ENCODE measurements at places on chromosomes 6 and 20.

DNA sequence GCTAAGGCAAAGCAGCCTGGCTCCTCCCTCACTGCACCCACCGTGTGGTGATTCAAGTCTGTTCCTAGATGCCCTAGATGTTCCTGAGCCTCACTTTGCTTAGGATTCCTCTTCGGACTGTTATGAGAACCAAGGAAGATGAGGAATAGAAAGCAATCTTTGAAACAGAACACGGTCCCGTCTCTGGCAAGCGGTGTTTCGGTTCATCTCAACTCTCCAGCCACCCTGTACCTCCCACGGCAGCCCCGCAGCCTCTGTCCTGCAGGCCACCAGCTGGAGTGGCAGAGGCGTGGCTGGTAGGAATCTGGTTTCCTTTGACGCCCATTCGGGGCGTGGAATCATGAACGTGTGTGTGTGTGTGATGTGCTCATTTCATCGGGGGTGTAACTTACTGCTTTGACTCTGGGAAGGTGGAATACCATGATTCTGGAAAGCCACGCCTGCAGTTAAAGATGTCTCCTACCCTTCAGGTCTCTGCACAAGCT, 21.3 kb downstream of the PDE10A start:
- DNase-seq, result no peak

DNA sequence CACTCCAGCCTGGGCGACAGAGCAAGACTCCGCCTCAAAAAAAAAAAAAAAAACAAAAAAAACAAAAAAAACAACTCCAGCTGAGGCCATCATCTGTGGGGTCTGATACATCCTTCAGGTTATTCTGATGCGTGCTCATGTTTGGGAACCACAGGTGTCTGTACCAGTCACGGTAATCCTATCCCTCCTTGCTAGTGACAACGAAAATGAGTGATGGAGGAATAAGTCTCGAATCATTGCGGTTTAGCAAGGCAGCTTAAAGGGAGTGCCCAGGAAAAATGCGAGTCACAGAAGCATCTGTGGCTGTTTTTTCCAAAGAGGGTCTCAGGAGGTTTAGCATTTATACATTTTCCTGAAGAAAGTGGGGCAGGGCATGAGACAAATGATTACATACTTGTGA, 48.8 kb downstream of the MCUR1 start:
- DNase-seq, result no peak

DNA sequence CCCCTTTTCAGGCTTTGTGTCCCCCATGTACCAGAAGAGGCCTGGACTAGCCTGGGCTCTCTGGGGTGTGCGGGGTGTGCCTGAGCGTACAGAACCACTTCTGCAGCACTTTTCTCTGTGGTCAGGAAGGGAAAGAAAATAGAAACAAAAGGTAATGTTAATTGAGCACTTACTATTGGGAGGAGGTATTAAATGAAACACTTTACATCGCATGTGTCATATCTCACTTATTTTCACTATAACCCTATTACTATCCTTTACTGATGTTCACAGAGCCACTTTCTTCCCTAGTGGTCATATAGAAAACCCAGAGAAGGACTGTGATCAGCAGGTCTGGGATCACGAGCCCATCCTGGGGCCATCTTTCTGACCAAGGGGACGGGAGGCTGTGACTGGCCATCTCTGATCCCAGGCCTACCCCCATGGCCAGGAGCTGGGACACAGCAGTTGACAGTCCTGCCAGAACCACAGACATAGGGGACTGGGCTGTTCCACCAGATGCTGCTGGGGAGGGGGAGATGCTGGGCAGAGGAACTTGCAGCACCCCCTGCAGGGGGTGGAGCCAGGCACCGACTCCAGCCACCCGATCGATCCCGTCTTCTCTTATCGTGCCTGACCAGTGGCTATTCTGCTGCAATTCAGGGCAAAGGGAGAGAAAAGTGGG, 107.6 kb downstream of the VEGFA start:
- DNase-seq, result no peak

DNA sequence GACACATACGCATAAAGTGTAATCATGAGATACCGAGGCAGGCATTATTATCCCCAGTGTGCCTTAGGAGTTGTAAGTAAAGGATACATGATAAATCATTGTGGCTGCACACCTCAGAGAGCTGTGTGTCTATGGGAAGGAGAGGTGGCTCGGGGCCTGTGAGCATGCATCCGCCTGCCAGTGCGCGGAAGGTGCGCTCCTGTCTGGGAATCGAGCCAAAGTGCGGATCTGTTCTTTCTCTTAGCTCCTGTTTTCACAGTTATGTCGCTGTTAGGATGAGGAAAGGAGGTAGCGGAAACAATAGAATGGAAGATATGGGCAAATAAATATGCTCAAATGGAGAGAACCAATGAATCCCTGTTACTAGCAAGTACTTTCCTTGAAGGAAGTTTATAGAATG, 98.0 kb downstream of the ANKRD6 start:
- no peak for DNase-seq

DNA sequence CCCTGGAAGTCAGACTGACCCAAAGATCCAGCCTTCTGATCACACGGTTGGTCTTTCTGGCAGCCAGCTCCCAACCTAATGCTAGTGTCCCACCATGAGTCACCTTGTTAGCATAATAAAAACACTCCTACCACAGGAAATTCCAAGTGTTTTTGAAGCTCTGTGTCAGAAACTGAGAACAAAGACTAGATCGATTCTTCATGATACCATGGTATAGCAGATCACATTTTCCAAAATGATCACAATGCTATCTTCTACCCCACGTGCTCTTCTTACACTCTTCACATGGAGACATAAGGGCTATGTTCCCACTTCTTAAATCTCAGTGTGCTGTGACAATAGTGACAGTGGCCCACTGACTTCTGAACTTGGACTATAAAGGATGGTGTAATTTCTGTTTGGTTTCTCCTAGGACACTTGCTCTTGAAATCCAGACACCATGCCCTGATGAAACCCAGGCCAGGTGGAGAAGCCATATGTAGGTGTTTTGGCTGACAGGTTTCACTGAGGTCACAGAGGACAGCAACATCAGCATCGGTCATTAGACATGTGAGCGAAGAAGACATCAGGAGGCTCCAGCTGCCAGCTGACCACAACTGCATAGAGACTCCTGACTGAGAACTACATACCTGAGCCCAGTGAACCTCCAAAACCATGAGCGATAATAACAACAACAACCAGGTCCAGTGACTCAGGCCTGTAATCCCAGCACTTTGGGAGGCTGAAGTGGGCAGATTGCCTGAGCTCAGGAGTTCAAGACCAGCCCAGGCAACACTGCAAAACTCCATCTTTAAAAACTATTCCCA, 57.5 kb downstream of the MKKS start:
- DNase-seq, result peak; percentile 65

DNA sequence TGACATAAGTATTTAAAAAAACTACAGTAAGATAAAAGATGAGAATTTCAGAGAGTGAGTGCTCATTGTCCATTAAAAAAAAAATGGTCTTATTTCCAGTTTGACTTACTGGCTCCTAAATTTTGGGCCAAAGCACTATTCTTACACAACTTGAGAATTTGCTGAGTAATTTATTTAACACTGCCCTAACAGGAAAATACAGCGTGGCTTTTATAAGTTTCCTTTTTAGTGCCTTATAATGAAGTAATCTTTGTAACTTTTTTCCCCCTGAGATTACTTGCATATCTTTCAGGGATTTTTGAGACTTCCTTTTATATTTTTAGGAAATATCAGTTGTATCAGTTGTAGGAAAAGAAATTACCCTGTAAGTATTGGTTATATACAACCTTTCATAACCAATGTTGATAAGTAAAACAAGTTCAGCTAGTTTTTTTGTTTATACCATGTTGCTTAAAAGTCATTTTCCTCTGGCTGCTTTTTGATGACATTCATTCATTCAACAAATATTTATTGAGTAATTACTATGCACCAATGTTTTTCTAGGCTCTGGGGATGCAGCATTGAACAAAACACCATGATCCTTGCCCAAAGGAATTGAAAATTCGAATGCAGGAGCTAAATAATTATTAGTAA, 106.4 kb upstream of the SGK1 start:
- peak; percentile 44 for DNase-seq

DNA sequence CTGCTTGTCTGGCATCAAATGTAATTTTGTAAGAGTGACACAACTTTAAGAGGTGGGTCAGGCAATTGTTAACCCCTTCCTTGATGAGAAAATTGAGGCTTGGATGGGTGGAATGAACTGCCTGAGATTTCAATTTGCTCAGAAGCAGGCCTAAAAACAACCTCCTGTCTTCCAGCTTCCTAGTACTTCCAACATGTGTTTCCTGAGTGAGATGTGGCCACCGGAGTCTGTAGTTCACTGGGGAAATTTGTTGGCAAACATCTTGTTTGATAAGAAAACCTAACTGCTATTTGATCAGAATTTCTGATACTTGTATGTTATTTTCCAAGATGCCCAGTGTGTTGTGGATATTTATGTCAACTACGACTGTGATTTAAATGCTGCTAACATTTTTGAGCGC, 51.3 kb downstream of the ARFGEF2 start:
- DNase-seq, result no peak

DNA sequence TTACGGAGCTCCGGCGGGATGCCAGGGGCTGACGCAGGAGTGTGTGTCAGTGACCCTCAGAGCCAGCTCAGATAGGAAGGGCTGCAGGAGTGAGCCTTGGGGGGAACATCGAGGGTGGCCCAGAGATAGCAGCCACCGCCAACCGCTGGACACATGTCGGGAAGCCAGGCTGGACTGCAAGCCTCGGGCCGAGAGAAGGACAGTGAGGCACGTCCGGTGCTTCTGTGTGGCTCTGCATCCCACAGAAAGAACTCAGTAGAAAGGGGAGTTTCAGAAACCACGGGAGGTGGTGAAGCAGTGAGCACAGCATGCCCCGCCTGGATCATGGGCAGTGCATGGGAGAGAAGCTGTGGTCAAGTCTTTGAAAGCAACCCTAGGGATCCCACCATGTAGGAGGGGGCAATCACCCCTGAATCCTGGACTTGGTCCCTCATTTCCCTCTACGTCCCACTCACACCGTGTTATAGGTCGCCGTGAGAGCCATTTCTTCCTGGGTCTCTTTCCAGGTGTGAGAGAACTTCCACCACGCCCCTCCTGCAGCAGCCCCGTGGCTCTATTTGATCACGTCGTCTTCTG, 383.7 kb upstream of the CDH4 start:
- DNase-seq, result no peak

GRCh38 chr6:129695373-129696027, 14.5 kb downstream of the ARHGAP18 start:
- no peak for DNase-seq

- peak; percentile 40 for DNase-seq
Measured at GRCh38 chr6:21489826-21490225, 103.7 kb upstream of the SOX4 start.

GRCh38 chr6:79375635-79376337, 141.3 kb upstream of the HMGN3 start:
- no peak for DNase-seq

- DNase-seq, result no peak
Measured at GRCh38 chr6:110681543-110682459, 133.5 kb downstream of the CDK19 start.

DNA sequence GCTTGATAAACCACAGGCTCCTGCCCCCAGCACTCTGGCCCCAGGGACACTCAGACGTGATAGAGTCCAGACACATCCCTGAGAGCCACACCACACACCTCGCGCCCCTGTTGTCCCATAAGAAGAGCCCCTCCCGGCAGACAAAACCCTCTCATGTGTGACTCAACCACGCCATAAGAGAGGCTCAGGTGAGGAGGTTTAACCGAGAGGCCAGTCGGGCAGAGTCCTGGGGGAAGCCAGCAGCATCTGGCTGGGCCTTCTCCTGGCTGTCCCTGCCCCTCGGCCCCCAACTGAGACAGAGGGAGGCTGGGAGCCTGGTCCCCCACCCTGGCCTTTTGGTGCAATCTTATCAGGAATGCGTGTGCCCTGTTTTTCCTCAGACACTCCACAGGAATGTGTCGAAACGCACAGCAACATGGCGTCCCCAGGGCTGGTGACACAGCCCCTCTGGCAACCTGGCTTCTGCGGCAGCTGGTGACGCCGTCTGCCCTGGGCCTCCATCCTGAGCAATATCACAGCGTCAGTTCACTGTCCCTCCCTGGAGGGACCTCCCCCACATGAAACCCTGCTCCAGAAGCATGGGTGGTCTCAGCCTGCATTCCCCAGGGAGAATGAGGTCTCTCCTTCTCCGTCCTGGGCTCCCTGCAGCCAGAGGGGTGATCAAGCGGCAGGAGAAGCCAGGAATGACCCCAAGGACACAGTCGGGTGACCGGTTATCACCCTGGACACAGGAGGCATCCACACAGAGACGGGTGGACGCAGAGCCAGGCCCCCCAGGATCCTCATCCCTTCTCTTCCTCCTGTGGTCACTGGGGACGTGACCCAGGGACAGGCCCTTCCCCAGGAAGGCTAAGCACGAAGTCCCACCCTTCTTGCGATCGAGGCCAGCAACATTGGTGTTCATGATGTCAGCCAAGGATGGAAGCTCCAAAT, 156.6 kb upstream of the AFDN start:
- no peak for DNase-seq

GRCh38 chr20:19252451-19253120, 40.1 kb downstream of the SLC24A3 start:
- peak; percentile 81 for DNase-seq

- no peak for DNase-seq
Measured at GRCh38 chr6:2940010-2940850, 31.1 kb downstream of the SERPINB6 start.

- no peak for DNase-seq
Measured at GRCh38 chr6:56758120-56758519, 115.4 kb upstream of the DST start.

- no peak for DNase-seq
Measured at GRCh38 chr20:21933526-21933925, 228.1 kb downstream of the PAX1 start.

- peak; percentile 81 for DNase-seq
Measured at GRCh38 chr20:8583566-8584043, 451.5 kb downstream of the PLCB1 start.

- DNase-seq, result no peak
Measured at GRCh38 chr6:25415274-25415673, 136.1 kb downstream of the CARMIL1 start.

GRCh38 chr6:135274561-135275293, 93.6 kb downstream of the MYB start:
- DNase-seq, result peak; percentile 45

GRCh38 chr6:42197555-42198362, 3.0 kb upstream of the GUCA1B start:
- DNase-seq, result peak; percentile 72

GRCh38 chr6:84074988-84075781, 41.6 kb downstream of the MRAP2 start:
- DNase-seq, result peak; percentile 31

GRCh38 chr20:63979229-63979556, 249 bp downstream of the SAMD10 start:
- DNase-seq, result no peak

DNA sequence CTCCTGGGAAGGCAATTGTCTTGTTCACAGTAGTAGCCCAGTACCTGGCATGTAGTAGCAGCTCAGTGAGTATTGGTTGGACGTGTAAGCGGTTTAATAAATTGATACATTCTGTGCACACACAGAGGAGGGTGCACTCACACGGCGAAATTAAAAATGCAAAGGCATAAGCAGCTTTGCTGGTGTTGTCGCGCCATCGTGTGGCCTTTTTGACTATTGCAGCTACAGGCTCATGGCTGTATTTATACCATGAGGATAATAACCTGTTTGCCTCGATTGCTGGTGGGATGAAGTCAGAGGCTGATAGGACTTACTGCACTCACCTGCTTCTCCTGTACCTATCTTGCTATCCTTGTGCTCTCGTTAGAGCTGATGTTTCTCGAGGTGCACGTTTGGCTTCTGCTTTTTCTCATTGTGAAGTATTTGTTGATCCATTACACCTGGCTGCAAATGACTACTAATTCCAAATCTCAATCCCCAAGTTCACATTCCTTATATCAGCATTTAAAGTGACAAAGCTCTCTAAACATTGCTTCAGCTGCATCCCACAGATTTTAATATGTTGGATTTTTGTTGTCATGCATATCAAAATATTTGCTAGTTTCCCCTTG, 61.5 kb downstream of the TBXT start:
- peak; percentile 56 for DNase-seq
